Hematopoietic multipotent progenitor cell treated with erythropoietin and hydrocortisone succinate and interleukin-3 and kit ligand, for 15 days (in vitro differentiated cells): ENCODE measurements at places on chromosomes 11 and 22.

DNA sequence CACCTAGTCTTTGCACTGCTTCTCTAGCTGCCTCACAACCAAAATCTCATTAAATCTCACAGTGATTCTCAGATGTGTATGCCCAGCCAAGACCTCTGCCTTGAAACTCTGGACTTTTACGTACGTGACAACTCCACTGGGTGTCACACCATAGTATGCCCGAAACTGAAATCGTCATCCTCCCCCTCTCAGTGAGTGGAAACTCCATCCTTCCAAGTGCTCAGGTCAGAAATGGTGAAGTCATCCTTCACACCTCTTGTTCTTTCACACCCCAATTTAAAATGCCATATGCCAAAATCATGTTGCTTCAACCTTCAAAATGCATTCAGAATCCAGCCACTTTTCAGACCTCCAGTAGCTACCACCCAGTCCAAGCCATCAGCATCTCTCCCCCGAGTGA is 42.5 kb downstream of the SFI1 start:
- no peak for DNase-seq

DNA sequence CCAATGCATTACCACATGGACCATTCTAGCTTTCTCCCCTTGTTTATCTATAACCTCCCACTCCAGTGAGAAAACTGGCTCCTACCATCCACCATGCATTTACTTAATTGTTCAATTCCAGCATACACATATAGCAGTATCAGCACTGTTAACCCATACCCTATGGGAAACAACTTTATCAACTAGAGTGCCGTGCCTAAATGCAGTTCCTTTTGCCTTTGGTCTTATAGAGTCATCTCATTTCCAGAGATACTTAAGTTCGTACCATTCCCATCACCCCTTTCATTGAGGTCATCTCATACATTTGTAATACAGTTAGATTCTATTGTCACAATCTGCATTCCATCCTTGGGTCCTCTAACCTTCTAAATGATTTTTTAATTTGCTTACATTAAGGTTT is 86.9 kb downstream of the PARVA start:
- DNase-seq: no peak

DNA sequence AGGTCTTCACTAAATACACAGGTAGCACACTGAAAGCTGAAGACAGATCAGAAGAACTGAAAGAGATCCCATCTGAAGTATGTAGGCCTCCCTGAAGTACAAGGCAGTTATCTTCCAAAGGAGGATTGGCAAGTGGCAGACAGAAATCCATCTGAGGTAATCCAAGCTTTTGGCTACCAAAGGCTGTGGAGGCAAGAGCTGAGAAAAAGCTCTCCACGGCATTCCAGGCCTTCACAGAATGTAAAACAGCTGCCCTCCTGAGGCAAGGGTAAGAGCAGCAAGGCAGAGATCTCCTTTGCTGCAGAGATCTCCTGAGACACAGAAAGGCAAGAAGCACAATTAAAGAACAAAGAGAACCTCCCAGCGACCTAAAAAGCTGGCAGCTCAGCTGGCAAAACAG is 19.1 kb downstream of the PIK3C2A start:
- DNase-seq: no peak

- DNase-seq: no peak
These were observed 90.1 kb downstream of the ETS1 start for GRCh38 chr11:128497061-128497775.

- DNase-seq: no peak
These were observed 112.1 kb upstream of the SPON1 start for GRCh38 chr11:13850231-13851005.

DNA sequence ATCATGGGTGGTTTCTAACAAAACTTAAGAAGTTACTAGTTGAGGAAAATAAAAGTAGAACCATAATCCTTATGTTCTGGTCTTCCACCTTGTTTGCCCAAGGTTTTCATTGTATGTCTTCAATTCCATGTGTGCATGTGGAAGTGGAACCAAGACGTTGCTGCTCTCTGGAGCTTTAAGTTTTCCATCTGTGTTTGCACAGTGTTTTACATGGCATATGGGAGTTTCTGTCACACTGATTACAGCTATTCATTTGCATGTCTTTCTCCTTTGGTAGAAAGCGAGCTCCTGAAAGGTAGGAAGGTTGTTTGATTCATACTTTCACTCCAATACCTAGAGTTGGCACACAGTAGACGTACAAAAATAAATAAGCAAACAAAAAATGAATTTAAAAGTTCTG is 112.6 kb upstream of the LUZP2 start:
- DNase-seq: no peak

- no peak for DNase-seq
These were observed 194 bp downstream of the SF1 start for GRCh38 chr11:64778223-64778472.

- no peak for DNase-seq
These were observed 156.2 kb downstream of the NAV2 start for GRCh38 chr11:19868871-19869270.

DNA sequence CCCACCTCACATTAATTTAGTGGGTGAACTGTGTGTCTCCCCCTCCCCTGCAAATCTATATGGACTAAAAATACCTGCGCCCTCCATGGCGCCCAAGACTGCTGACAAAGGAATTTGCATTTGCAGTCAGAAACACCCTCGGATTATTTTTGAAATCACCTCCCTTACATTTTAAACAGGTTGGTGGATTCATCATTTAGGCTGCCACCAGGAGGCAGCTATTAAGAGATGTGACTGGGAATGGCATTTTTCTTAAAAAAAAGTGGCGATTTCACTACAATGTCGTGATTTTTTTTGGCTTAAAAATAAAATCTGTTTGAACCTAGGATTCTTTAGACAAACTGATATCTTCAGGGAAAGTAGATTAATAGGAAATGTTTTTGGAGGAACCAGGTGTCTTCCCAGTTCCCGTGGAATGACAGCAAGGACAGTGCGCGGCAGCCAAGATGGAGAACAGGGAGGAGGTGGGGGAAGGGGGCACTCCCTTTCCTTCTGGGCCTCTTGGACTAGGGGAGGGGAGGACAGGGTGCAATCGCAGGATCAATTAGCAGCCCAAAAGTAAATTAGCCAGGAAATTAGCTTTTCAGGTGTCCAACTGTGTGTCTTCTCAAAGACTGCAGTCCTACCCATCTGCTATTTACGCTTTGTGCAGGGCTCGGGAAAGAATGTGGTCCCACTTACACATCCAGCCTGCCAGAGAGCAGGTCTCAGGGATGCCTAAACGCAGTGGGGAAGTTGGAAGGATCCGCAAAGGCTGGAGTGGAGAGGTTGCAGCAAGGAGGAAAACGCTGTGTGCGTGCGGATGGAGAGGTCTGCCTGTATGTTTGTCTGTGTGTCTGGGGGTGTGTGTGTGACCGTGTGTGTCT is 496.4 kb downstream of the NTM start:
- no peak for DNase-seq

DNA sequence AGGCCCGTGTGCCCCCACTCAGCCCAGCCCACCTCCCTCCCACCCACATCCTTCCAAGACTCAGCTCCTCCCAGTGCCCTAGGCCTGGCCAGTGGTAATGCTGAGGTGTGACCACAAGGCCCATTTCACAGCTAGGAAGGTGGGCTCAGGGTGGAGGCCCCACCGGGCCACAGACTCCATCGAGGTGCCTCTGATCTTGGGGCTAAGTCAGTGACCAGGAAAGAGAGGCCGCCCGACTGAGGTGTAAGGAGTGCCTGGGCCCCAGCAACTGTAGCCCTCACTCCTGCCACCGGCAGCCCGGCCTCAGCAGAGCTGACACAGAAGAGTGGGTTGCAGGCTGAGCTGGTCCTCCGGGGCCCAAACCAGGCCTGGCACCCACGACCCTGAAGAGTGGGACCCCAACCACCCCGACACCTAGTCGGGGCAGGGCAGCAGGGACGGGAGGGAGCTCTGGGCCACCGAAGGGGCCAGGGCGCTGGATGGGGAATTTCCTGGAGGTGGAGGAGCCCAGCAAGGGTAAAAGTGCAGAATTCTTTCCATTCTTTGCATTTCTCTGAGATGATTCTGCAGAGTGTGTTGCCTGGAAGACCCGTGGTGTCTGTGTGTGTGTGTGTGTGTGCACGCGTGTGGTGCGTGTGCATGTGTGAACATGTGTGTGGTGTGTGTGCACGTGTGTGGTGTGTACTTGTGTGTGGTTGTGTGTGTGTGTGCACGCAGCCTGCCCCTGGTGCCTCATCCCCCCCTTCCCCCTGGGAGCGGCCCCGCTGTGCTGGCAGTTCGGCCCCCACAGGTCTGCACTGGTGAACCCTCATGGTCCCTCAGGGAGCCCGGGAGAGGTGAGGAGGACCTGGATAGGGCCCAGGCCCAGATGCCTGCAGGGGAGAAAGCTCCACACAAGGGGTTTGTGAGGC is 8.3 kb upstream of the PIM3 start:
- no peak for DNase-seq

GRCh38 chr11:75371949-75372876 is 20.8 kb upstream of the ARRB1 start:
- no peak for DNase-seq

DNA sequence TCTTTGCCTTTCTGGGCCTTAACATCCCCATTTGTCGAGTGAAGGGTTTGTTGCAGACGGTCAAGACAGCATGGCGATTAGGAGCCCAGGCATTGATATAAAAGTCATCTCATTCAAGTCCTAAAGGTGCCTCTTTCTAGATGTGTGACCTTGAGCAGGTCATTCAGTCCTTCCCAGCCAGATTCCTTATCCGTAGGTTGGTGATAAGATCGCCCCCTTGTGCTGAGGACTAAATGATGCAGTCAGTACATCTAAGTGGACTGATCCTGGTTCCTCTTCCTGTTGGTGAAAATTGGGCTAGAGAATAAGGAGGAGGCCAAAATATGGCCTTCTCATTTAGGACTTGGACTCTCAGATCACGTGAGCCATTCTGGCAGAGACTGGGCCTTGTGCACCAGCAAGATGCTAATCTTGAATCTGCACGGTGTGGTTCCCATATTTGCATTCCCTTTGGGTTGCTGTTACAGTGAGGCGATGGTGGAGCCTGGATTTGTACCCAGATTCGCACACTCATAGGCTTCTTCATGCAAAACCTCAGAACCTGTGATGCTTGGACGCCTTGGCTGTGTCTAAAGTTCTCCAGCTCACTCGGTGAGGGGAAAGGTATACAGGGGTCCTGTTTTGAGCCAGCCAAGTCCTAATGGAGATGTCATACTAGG is 156.8 kb downstream of the MYO18B start:
- DNase-seq: no peak

GRCh38 chr11:7251836-7252682 is at the start of gene SYT9:
SYT9 (plus strand) TSS chr11:7251904; CDS start chr11:7252187, 283 bp downstream.
- no peak for DNase-seq

DNA sequence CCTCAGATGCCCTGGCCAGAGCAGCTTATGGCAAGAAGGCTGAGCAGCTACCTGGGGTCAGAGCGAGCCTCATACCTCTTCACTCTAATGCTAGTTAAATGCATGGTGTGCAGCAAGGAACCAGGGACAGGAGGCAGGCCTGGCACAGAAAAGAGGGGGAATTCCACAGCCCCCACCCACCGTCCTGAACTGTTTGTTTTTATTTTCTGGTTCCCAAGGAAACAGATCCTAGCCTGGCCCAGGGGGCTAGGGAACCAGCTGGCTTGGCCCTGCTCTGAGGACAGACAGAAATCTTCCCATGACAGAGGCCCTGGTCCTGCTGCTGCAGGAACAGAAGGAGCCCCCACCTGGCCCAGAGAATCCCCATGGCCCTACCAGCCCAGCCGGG is 40.4 kb downstream of the SLCO2B1 start:
- no peak for DNase-seq

- no peak for DNase-seq
These were observed 240.5 kb upstream of the API5 start for GRCh38 chr11:43071338-43071737.

DNA sequence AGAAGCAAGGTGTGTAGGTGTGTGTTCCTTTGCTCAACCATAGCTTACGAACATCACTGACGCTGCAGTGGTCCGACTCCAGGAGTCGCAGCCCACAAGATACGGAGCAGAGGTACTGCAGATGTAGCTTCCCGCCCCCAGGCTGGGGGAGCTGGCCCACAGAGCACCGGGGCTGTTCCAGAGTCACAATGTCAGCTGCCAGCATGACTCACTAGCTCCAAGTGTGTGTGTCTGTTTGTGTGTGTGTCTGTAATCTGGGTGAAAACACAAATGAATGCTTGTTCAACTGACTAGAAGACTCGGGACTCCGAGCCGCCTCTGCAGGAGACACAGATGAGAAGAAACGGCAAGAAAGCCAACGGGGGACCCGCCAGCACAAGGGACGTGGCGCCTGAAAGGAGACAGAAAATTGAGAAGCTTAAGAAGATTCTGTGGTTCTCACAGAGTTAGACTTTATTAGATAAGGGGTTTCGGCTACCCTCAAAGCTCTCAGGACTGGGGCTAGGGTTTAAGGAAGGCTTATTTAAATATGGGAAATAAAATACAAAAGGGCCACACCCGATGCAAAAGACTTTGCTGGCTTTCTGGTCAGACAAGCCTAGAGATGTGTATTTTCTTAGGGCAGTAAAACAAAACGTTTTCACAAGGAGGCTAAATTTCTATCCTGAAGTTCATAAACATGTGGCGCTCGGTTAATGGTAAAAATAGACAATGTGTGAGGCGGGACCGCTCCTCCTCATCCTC is 10.7 kb downstream of the VSIG10L2 start:
- DNase-seq: no peak

- DNase-seq: no peak
These were observed 34.1 kb upstream of the GRAMD4 start for GRCh38 chr22:46586123-46586519.

DNA sequence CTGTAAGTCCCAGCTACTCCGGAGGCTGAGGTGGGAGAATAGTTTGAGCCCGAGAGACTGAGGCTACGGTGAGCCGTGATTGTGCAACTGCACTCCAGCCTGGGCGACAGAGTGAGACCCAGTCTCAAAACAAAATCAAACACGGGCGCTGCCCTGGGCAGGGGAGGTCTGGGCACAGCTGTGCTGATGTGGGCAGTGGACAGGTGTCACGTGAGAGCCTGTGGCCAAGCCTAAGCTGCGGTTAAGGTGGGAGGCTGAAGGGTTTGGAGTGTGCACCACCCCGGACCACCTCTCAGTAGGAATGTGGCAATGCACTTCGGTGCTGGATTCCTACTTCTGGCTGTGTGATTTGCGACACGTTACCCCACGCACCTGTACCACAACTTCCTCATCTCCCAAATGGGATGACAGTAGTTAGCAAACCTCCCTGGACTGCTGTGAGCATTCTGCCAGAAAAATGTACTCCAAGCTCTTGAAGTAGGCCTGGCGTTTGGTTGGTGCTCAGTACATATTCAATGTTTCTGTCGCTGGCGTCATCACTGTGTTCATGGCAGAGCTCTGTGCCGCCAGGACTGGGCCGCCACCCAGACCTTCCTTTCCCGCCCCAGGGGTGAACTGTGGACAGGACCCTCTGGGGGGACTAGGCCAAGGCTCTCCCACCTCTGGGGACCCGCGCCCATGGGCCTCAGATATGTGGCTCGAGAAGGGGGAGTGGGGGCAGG is 807 bp upstream of the ZNF74 start:
- no peak for DNase-seq

DNA sequence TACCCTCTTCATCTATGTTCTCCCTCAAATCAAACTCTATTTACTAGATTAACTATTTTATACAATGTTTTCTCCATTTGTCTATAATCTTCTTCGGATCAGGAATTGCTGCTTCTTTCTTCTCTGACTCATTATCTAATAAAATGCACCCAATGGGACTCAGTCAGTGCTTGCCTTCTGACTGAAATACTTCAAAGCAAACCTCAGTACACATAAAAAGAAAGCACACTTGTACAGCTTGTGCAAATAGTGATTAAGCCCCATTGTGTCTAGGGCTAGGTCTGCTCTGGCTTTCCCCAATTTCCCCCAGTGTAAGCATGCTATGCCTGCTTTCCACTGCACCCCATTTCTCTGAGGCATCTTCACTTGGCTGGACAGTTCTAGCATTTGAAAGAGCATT is 118.6 kb upstream of the C11orf87 start:
- no peak for DNase-seq

GRCh38 chr11:117868815-117869561 is 7.5 kb downstream of the FXYD6 start:
- DNase-seq: no peak
